ENCODE measurements at places on chromosomes 2 and 18.

- DNase-seq = peak; percentile 53
Measured at GRCh38 chr2:64913357-64913869, 75.8 kb upstream of the SLC1A4 start.

DNA sequence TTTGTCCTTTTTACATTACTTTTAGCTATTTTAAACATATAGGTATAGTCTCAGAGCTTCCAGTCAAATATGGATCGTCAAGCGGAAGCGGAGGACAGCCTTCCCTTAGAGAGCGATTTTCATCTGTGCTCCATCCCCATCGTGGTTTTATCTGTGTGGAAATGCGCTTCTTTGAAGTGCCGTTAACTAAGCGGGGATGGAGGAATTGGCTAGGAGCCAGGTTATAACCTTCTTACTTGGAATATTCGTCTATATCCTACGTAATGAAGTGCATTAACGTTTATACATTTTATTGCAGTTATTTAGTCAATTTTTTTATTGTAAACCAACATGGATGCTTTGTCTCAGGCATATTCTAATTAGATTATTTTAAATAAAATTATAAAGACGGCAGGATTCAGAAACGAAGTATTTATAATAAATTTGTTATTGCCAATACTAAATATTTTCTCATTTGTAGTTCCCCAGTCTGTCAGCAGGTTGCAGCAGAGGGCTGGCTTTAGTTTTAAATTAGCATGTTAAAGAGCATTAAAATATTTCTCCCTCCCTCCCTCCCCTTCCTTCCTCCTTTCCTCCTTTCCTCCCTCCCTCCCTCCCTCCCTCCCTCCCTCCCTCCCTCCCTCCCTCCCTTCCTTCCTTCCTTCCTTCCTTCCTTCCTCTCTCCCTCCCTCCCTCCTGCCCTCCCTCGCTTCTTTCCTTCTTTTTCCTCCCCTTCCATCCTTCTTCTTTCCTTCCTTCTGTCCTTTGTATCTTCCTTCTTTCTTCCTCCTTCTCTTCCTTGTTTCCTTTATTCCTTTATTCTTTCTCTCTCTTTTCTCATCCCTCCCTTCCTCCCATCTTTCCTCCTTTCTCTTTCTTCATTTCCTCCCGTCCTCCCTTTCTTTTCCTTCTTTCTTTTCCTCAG, 80.6 kb upstream of the DOCK10 start:
- DNase-seq = peak; percentile 10

- no peak for DNase-seq
Measured at GRCh38 chr2:179437430-179437829, 172.8 kb upstream of the SESTD1 start.

GRCh38 chr2:109604597-109604996, 9.2 kb downstream of the SEPTIN10 start:
- no peak for DNase-seq

DNA sequence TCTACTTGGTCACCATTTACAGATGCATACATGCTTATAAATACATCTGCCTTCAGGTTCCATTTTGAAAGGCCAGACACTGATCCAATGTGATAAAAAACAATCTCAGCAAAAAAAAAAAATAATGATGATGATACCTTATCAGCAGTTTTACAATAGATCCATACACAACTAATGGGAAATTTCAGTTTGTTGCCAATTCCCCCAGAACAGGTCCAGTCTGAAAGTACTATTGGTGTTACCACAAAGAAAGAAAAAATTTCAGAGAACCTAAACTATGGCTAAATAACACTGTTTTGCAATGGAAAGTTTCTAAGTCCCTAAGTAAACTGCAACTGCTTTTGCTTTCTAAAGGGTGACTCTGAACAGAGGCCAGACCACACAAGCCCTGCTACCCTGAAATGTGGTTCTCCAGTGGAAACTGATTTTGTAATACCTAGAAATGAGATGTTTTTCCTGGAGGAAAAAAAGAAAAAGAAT, 54.1 kb downstream of the LPIN2 start:
- DNase-seq = no peak

Data from NCI-H1417 (cell line).